ENCODE measurements at places on chromosomes 7 and 10.

GRCh38 chr10:10584161-10584560, 433.5 kb upstream of the CELF2 start:
- no peak for DNase-seq

GRCh38 chr7:47902013-47902412, 46.3 kb downstream of the PKD1L1 start:
- DNase-seq, result no peak

GRCh38 chr7:88686468-88687229, 72.9 kb upstream of the ZNF804B start:
- DNase-seq, result no peak

DNA sequence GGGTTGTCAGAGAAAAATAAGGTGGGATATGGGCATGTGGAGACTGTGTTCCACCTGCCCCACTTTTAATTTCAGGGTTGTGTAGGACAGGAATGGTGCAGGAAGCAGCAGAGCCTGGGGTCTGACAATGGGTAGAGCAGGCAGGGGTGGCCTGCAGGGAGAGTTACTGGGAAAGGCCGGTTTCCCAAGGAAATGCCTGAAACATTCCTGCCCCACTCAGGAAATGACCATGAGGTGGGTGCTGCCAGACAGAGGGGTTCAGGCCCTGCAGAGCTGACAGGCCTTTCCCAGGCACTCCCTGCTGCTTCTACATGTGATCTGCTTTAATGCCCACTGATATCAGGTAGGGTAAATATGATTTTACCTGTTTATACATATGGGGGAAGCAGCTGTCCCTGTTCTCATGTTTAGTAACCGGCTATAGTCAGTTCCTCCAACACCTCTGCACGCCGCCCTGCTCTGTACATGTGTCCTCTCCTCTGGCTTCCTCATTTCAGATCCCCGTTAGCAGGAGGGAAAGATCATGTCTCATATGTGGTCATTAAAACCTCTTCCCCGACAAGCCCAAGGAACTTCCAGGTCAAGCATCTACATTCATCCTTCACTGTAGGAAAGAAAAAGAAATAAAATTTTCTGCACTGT, 118.6 kb upstream of the PRSS58 start:
- DNase-seq, result no peak

DNA sequence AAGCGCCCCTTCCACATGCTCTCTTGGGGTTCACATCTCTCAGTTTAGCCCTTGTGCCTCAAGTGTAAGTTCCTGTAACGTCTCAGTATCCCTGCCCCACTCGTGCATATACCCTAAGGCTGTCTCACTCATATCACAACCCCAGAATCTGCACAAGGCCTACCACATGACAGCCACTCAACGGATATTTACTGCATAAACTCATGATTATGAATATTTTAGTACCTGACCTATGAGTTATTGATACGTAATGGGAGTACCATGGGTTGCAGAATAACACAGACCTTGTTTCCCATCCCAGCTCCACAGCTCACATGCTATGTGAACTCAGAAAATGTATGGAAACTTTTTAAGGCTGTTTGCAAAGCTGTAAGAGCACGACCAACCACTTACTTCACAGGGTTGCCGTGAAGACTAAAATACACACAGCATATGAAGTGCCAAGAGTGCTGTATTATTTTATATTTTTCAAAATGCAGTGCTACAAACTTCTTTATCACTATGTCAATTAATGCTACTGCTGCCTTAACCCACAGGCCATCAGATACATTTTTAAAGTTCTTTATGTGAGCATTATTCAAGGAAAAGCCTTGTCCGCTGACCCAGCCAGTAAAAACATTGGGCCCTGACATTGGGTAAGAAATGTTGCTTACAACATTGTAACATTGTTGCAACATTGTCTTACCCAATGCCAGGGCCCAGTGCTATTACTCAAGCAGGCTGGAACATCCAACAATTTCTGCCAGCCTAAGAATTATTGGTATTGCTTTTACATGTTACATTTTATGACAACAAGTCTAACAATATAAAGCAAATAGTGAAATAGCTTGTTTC, 97.2 kb downstream of the JAZF1 start:
- no peak for DNase-seq

- no peak for DNase-seq
Measured at GRCh38 chr10:114629824-114630730, 28.0 kb downstream of the ABLIM1 start.

DNA sequence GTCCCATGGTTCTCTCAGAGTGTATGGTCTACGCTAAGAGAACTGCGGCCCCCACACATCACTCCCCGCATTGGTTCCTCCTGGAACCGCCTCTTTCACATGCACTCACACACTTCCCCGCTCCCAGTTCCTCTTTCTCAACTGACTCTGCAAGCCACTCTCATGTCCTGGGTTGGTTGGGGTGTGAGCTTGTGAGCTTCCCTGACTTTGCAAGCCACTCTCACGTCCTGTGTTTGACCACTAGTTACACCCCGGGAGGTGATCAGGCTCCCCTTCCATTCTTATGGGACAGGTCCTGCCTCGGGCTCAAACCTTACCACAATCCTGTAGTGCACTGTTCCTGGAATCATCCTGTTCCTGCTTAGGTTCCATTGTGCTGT, 105.0 kb downstream of the TRIM24 start:
- DNase-seq, result no peak

GRCh38 chr7:45257284-45257683, 99.7 kb downstream of the RAMP3 start:
- DNase-seq, result no peak

Measured in NCI-H510A treated with DMSO at 0.1 percent for 48 hours (cell line).